Lower leg skin (tissue), 4 donors: ENCODE measurements at places on chromosomes 12 and 14.

- no peak for DNase-seq
These were observed 354.3 kb downstream of the CEP128 start for GRCh38 chr14:80587096-80587724.

DNA sequence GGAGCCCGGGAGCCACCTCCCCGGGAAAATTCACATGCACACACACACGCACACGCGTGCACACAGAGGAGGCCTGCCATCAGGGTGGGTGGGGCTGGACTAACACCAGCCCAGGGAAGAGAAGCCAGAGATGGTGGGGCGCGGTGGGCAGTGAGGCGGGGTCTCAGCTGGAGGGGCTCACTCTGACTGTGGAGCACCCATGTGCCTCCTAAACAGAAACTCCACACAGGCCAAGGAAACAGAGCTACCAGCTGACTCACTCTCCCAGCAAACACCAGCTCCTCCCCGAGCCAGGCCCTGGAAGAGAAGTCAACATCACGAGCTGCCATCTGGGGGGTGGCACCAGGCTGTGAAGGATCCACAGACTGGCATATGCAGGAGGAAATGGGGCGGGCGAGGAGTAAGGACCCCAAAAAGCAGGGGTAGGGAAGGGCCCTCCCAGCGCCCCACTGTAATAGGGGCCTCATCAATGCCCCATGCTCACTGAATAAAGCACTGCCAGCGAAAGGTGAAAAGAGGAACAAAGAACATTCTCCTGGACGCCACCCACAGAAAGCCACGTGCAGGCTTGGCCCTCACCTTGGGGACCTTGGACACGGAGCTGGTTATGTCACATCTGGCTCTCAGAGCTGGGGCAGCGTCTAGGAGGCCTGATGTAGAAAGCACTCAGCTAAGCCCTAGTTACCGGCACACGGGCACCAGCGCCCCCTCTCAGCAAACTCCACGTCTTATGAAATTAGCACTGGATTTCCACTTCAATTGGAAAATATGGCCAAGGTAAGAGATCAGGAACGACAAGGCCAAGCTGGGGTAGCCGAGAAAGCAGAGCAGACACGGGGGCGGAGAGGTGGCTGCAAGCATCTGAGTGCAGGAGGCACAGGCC lies 8.4 kb upstream of the INF2 start:
- peak; percentile 73 for DNase-seq

- peak; percentile 27 for DNase-seq
These were observed 103.3 kb upstream of the CCDC175 start for GRCh38 chr14:59679872-59680271.

GRCh38 chr14:68655911-68656316 lies 137.0 kb downstream of the ZFP36L1 start:
- no peak for DNase-seq

DNA sequence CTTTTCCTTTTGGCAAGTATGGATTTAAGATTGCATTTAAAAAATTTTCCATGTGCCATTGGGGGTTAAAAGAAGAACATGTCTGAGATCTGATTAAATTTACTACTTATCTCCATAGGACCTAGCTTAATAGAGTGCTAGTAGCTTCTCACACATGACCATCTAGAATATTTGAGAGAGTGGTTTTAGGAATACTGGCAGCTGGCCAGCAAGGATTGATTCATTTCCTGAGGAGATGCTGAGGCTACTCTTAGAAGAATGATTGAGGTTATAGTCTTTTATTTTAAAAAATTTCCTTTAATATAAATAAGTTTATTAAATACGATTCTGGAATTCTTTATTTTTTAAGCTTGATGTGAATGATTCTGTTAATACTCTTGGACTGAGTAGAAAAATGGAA lies 56.2 kb downstream of the MIPOL1 start:
- DNase-seq = no peak

DNA sequence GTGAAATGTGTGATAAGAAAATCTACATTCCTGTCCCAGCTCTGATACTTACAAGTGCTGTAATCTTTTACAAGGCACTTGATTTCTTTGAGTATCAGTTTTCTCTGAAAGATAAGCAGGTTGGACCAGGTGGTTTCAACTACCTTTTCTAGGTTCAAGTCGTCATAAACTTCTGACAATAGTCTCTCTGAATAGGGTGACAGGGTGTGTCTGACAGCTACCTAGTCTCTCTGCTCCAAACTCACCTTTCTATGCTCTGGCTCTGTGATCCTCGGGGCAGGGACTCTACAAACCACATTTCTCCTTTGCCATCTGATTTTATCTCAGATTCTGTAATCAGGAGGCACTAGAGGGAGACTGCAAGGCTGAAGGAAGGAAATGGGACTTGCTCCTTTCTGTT lies 137.7 kb upstream of the SYT1 start:
- no peak for DNase-seq

GRCh38 chr12:50929831-50930230 lies 22.5 kb upstream of the HIGD1C start:
- no peak for DNase-seq

DNA sequence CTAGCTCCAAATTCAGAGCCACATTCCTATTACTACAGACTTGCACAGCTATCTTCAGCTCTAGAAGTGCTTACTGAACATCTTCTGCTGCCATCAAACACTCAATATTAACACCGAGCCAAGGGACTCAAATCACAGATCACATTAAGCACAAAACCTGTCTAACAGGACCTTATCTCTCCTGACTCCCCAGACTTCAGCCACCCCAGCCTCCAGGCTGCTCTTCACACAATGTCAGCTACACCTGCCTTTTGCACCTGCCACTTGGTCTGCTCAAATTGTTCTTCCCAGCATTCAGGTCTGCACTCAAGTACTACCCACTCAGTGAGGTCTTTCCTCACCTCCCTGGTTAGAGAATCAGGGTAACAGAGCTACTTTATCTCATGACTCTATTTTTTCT lies 57.1 kb downstream of the GALC start:
- no peak for DNase-seq

DNA sequence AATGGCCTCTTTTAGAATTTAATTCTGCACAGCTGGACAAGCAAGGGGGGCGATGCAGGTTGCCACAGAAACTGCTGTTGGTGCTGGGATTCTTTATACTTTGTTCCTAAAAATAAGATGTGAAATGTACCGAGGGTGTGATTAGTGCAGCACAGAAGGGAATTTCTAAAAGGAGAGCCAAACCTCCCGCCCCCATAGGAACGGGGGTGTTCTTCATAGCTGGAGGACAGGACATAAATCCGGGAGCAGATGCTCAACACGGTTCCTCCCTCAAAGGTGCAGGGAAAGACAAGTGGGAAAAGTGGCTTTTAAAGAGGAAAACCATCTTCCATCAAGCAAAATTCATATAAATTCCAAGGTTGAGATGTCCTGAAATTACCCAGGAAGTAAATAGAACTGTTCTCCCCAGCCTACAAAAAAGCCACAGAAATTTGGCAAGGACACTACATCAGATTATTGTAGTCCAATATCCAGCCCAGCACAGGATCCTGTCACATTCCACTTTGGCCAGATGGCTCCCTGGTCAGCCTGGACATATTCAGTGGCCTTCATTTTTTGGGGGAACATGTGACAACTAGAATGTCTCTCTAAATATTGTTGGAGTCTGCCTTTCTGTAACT lies 51.4 kb upstream of the TMX1 start:
- no peak for DNase-seq

DNA sequence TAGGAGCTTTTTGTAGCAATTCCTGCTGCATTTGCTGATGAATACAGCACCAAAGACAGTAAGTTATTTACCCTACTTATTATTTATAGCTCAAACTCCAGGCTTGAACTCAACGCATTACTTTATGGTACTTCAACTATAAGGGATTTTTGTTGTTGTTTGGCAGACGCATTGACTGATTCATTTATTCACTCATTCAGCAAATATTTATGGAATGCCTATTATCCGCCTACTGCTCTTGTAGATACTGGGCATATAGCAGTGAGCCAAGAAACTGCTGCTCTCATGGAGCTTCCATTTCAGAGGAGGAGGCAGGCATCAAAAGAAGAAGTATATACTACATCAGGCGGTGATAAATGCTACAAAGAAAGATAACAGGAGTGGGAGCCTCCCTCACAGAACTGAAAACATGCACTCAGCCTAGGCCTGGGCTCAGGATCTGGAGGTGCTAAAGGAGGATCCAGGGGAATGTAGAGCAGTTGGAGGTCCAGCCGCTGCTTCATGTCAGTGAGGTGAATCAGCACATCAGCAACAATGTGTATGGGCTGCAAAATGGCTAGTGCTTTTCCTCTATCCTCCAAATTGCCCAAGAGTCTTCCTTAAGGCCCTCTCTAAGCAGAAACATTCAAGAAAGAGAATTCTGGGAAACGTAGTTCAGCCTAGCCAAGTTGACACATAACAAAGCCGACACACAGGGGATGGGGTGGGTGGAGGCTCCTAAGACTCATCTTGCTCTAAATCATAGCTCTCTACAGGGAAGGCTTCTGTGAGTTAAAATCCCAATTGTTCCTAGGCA lies 157.5 kb downstream of the NRXN3 start:
- DNase-seq = no peak

DNA sequence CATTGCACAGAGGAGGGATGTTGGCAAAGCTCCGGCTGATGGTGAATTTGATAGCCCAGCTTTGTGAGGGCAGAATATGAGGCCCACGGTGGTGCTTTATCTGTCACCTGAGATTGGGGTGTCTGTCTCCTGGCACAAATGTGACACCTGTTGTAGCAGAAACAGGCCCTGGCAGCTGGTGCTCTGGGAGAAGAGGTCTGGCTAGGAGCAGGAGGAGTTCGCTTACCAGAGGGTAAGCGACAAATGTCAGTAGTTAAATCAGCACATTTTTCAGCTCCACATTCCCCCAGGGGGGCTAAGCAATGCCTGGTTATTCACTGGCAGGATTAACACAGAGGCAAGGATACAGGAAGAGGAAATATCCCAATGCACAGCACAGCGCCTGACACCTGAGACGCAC lies 71.1 kb downstream of the B4GALNT3 start:
- no peak for DNase-seq

DNA sequence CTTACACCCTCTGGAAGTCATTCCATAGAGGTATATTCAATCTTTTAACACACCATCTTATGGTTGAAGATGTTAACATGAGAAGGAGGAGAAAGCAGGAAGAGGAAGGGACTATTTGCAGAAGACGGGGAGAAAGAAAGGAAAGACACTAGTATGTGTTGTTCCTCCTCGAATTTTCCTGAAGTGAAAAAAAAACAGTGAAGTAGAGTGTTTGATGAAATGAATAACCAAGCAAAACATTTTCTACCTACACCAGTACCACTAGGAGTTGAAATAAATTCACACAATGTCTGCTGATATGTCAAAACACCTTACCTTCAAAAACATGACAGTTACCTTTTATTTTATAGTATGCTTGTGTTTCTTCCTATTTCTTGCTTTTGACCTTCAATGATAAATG lies 1.4 kb upstream of the CNOT2 start:
- no peak for DNase-seq

DNA sequence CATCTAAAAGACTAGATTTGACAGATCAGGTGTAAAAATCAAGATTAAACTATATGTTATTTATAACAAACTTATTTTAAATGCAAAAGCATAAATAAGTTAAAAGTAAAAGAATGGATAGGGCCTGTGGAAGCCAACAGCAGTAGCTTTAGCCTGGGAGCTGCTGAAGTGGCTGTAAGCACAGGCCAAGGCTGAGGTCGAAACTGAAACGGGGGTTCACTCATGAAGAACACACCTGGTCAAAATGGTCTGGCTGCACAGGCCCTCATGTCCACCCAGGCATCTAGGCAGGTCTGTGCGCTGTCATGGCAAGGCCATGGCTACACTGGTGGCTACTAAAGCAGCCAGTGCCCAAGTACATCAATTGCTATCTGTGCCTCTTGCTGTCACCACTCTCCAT lies 23.1 kb downstream of the CATSPERB start:
- DNase-seq = no peak

- no peak for DNase-seq
These were observed 33.6 kb downstream of the CCDC91 start for GRCh38 chr12:28223858-28224257.

DNA sequence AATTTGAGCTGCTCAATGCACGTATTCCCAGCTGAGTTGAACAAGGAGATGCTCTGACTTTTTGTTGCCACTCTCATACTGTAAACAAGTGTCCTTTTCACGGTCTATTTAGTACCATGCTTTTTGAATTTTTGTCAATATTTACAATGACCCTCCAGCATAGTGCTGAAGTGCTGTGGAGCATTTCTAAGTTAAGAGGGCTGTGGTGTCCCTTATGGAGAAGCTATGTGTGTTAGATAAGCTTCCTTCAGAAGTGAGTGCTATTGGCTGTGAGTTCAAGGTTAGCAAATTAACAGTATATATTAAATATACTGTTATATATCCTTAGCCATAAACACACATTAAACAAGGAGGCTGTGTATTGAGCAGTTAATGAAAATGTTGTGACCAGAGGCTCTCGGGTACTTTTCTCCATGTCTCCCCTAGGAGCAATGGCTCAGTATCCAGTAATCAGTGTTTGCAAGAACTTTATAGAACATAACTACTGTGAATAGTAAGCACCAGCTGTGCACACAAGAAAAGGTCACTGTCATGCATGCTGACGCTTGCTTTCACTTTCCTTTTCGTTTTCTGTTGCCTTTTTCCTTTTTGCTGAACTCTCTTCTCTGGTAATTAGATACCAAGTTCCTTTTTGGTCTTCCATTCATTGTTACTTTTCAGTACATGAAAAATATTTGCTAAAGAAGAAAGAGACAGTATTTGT lies 187.2 kb upstream of the NEDD1 start:
- DNase-seq = no peak

GRCh38 chr14:85010186-85010585 lies 519.8 kb upstream of the FLRT2 start:
- no peak for DNase-seq

GRCh38 chr14:99925471-99925870 lies 132.3 kb downstream of the EML1 start:
- DNase-seq = no peak

GRCh38 chr12:15201056-15201455 lies 20.2 kb downstream of the RERG start:
- no peak for DNase-seq

DNA sequence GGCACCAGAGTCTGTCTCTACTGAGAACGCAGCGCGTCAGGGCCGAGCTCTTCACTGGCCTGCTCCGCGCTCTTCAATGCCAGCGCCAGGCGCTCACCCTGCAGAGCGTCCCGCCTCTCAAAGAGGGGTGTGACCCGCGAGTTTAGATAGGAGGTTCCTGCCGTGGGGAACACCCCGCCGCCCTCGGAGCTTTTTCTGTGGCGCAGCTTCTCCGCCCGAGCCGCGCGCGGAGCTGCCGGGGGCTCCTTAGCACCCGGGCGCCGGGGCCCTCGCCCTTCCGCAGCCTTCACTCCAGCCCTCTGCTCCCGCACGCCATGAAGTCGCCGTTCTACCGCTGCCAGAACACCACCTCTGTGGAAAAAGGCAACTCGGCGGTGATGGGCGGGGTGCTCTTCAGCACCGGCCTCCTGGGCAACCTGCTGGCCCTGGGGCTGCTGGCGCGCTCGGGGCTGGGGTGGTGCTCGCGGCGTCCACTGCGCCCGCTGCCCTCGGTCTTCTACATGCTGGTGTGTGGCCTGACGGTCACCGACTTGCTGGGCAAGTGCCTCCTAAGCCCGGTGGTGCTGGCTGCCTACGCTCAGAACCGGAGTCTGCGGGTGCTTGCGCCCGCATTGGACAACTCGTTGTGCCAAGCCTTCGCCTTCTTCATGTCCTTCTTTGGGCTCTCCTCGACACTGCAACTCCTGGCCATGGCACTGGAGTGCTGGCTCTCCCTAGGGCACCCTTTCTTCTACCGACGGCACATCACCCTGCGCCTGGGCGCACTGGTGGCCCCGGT lies at the start of gene PTGDR:
TSS of gene PTGDR (plus strand) at position 198 of the 778 bp plus-strand sequence. CDS start at position 315, 117 bp downstream.
- DNase-seq = peak; percentile 86

GRCh38 chr14:85281921-85282320 lies 248.0 kb upstream of the FLRT2 start:
- DNase-seq = no peak
